ENCODE measurements at places on chromosomes 6 and 20. TPM values are rescaled to one million over a fixed set of nuclear protein-coding genes. Genes with fewer than 3 reads are reported as not detected.

MUC22 gene
- total RNA-seq = not detected

OXT gene
- total RNA-seq = not detected

DOP1A gene
- 27.8 TPM for total RNA-seq

HUS1B gene
- 0.71 TPM for total RNA-seq

PPP1R3D gene
- total RNA-seq = 9.5 TPM

OR2B6 gene
- not detected for total RNA-seq

SYCP2L gene
- total RNA-seq = 1.1 TPM

- H3K27me3 ChIP-seq = no peaks in the 10 kb centered on the region
- peaks cover 5% of the 10 kb centered on the region for H3K4me1 ChIP-seq
- no peak for DNase-seq
- H3K4me3 ChIP-seq = no peak overlapping the region
- peaks cover 35% of the 10 kb centered on the region for H3K36me3 ChIP-seq
Observed at GRCh38 chr20:33415948-33416347, 14.6 kb upstream of the CDK5RAP1 start.

DNA sequence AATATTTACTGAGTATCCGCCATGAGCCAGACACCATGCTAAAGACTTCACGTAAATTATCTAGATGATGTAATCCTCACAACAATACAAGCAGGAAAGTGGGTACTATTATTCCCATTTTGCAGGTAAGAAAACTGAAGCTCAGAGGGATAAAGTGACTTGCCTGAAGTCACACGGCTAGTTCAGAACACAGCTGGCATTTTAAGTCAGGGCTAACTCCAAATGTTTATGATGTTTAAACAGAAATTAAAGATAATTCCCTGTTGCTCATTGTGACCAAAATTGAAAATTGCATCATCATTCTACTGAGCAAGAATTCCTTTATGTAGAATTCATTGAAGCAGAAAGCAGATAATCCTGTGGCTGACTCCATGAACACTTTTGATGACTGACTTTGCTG, 71.3 kb upstream of the STXBP5 start:
- no peak for DNase-seq
- no peaks in the 10 kb centered on the region for H3K4me1 ChIP-seq
- H3K27me3 ChIP-seq = no peaks in the 10 kb centered on the region
- no peaks in the 10 kb centered on the region for H3K36me3 ChIP-seq
- H3K4me3 ChIP-seq = no peak overlapping the region
- H3K27ac ChIP-seq = no peak overlapping the region

DNA sequence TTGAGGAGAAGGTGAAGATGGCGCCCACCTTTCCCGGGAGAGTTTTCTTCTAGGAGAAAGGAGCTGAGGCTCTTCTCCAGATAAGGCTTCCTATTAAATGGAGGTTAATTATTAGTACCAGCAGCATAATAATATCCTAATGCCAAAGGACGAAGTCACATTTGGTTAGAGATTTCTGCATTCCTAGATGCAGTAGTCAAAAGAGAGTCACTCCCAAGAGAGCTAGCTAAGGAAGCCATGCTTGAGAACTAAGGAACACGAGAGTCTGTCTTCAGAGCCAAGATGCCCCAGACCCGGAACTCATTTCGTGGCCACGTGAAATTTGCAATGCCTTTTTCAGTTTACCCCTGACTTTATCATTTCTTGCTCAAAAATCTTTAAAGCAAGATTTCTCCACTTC, 132.7 kb downstream of the TSHZ2 start:
- no peaks in the 10 kb centered on the region for H3K36me3 ChIP-seq
- H3K27me3 ChIP-seq = no peaks in the 10 kb centered on the region
- H3K4me3 ChIP-seq = no peak overlapping the region
- H3K4me1 ChIP-seq = no peaks in the 10 kb centered on the region
- no peak overlapping the region for H3K27ac ChIP-seq

GRCh38 chr6:155578251-155578650, 122.6 kb upstream of the NOX3 start:
- no peak overlapping the region for H3K27ac ChIP-seq
- H3K4me1 ChIP-seq = no peaks in the 10 kb centered on the region
- DNase-seq = no peak
- no peaks in the 10 kb centered on the region for H3K27me3 ChIP-seq

GRCh38 chr6:170198298-170198697, 92.6 kb downstream of the DLL1 start:
- no peaks in the 10 kb centered on the region for H3K27me3 ChIP-seq
- no peak overlapping the region for H3K27ac ChIP-seq
- no peak for DNase-seq
- no peaks in the 10 kb centered on the region for H3K36me3 ChIP-seq
- no peak overlapping the region for H3K4me3 ChIP-seq
- H3K4me1 ChIP-seq = peaks cover 4% of the 10 kb centered on the region

DNA sequence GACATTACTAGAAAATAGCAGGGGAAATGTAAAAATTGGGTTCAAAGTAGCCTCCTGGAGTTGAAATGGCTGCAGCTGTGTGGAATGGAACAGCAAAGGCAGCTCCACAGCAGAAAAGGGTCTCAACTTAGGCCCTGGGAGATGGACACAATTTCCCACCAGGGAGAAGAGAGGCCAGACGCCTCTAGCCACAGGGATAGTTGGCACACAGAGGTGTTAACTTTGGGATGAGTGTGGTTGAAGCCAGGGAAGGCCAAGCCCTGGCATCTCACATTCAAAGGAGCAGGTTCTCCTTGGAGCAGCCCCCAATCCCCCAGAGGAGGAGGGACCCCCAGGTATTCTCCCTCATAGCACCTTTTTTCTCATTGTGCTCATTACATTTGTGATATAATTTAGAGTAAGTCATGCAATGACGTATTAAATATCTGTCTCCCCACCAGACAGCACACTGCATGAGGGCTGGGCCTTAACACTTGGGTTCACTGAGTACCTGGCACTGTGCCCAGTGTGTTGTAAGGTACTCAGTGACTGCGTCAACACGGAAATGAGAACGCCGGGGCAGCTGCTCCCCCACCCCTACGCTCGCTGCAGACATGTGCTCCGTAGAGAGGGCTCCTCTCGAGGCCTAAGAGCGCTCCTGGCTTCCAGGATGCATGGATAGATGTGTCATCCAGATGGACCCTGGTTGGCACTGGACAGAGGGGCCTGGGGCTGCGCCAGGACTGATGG, 76.0 kb upstream of the CD93 start:
- no peak overlapping the region for H3K27ac ChIP-seq
- no peak overlapping the region for H3K4me3 ChIP-seq
- no peaks in the 10 kb centered on the region for H3K36me3 ChIP-seq
- H3K4me1 ChIP-seq = peaks cover 24% of the 10 kb centered on the region
- peaks cover 4% of the 10 kb centered on the region for H3K27me3 ChIP-seq
- DNase-seq = peak; percentile 90

- peaks cover 21% of the 10 kb centered on the region for H3K4me1 ChIP-seq
- no peak overlapping the region for H3K4me3 ChIP-seq
- DNase-seq = no peak
- no peaks in the 10 kb centered on the region for H3K36me3 ChIP-seq
- H3K27me3 ChIP-seq = no peaks in the 10 kb centered on the region
Observed at GRCh38 chr6:158290659-158291058, 21.6 kb upstream of the TULP4 start.

GRCh38 chr6:145139140-145139850, 596.0 kb downstream of the EPM2A start:
- H3K27me3 ChIP-seq = no peaks in the 10 kb centered on the region
- H3K27ac ChIP-seq = no peak overlapping the region
- H3K4me1 ChIP-seq = no peaks in the 10 kb centered on the region
- DNase-seq = no peak
- H3K4me3 ChIP-seq = no peak overlapping the region

GRCh38 chr20:52207020-52207810, 15.6 kb upstream of the ZFP64 start:
- no peak overlapping the region for H3K27ac ChIP-seq
- H3K36me3 ChIP-seq = no peaks in the 10 kb centered on the region
- no peaks in the 10 kb centered on the region for H3K27me3 ChIP-seq
- H3K4me1 ChIP-seq = no peaks in the 10 kb centered on the region

GRCh38 chr20:52130406-52130805, 61.2 kb downstream of the ZFP64 start:
- H3K4me3 ChIP-seq = no peak overlapping the region
- H3K27me3 ChIP-seq = no peaks in the 10 kb centered on the region
- H3K36me3 ChIP-seq = no peaks in the 10 kb centered on the region
- no peaks in the 10 kb centered on the region for H3K4me1 ChIP-seq
- H3K27ac ChIP-seq = no peak overlapping the region

DNA sequence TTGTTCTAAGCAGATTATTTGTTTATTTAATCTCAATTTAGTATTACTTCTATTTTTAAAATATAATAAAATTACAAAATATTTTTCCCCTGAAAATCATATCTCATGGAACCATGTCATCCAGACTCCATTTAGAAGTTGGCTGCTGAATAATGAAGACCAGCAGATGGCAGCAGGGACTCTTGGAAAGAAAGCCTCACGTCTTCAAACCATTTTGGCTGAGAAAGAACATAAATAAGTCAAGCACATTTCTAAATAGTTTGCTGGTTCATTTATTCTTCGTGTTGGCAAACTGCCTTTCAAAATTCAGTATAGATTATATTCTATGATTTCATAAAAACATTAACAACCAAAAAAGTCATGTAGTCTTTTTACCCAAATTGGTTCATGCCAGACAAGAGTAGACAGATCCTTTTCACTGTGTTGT, 71.7 kb downstream of the RCAN2 start:
- H3K36me3 ChIP-seq = no peaks in the 10 kb centered on the region
- no peak overlapping the region for H3K27ac ChIP-seq
- no peaks in the 10 kb centered on the region for H3K4me1 ChIP-seq
- no peak overlapping the region for H3K4me3 ChIP-seq
- peak; percentile 66 for DNase-seq

DNA sequence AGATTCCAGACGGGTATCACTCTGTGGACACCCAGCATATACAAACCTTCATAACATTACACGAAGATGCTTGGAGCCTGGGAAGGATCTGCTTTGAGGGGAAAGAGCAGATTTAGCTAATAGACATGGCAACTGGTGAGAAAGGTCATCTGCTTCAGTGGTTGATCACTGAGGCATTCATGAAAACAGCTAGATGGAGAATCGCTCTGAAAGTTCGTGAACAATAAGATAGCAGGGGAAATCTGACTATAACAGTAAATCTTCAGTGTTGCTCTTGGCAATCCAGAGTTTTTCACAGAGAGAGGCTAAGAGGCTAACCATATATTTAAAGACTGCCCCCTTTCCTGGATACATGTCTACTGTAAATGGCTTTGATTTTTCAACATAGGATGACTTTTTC, 245.3 kb downstream of the FARS2 start:
- DNase-seq = no peak
- no peak overlapping the region for H3K4me3 ChIP-seq
- H3K27me3 ChIP-seq = no peaks in the 10 kb centered on the region
- no peaks in the 10 kb centered on the region for H3K36me3 ChIP-seq
- no peak overlapping the region for H3K27ac ChIP-seq

DNA sequence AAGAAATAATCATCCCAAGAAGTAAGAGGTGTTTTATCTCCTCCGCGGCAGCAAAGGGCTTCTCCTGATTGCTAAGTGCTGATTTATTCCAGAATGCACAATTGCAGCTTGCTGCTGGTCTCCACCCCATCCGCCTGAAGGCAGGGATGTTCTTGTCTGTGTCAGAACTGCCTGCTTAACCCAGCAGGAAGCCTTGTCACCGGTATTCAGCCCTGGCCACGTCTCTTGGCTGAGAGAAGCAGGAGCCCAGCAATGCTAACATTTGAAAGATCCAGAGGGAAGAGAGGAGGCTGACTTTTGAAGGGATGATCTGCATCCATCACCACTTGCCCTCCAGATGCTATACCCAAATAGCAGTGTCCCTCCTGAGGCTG, 4.2 kb downstream of the SCML4 start:
- no peaks in the 10 kb centered on the region for H3K27me3 ChIP-seq
- DNase-seq = no peak
- no peaks in the 10 kb centered on the region for H3K36me3 ChIP-seq
- H3K4me1 ChIP-seq = no peaks in the 10 kb centered on the region

DNA sequence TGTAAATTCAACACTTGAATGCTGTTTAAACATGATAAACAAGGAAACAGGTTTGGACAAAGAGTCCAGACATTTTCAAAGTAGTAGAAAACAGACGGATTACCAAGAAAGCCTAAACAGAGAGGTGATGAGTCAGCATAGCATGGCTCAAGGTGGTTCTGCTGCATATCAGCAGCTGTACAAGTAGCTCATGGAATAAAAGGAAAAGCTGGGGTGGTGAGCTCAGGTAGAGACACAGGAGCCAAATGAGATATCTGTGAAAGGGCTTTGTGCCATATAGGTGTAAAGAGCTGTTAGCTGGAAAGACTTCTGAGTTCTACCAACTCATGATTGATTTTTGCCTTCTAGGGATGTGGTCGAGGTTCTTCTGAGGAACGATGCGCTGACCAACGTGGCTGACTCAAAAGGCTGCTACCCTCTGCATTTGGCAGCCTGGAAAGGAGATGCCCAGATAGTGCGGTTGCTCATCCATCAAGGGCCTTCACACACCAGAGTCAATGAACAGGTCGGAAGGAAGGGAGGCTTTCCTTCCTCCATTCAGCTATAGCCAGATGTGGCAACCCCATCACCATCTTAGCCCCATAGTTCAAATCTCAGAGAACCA, 80.7 kb downstream of the ANKS1A start:
- H3K36me3 ChIP-seq = peaks cover 9% of the 10 kb centered on the region
- H3K27ac ChIP-seq = no peak overlapping the region
- H3K27me3 ChIP-seq = no peaks in the 10 kb centered on the region
- no peak overlapping the region for H3K4me3 ChIP-seq
- peaks cover 6% of the 10 kb centered on the region for H3K4me1 ChIP-seq
- no peak for DNase-seq

- no peak overlapping the region for H3K4me3 ChIP-seq
- DNase-seq = no peak
- no peak overlapping the region for H3K27ac ChIP-seq
- H3K4me1 ChIP-seq = no peaks in the 10 kb centered on the region
- no peaks in the 10 kb centered on the region for H3K27me3 ChIP-seq
Observed at GRCh38 chr20:18663932-18664331, 76.1 kb downstream of the DTD1 start.

DNA sequence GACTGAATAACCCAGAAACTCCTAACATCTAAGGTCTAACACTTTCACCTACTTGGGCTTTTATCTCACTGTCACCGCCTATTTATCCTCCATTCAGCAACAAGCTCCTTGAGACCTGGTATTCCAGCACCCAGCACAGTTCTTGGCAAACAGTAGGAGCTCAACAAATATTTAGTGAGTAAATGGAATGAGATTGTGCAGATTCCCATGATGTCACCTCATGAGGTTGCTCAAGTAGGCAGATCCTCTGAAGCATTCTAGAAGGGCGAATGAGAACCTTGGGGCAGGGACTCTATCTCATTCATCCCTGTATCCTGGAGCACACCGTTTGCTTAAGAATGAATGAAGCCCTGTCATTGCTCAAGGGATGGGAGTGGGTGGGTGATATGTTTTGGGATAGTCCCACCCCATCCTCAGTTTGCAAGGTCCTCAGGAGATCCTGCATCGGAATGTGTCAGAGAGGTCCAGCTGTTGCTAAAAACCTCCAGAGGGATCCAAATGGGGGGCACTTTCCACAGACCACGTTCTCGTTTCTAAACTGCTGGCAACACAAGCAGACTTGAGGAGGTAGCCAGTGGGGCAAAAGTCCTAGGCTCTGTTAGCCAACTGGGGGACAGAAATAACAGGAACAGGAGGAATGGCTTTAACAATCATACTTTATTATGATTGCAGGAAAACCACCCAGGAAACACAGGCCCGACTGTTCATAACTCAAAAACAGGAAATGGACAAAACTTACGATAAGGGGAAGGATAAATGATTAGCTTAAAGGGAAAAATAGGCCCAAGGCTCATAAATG, 42.0 kb downstream of the EDN1 start:
- peak overlapping the region; percentile 12 for H3K27ac ChIP-seq
- DNase-seq = no peak
- no peaks in the 10 kb centered on the region for H3K36me3 ChIP-seq
- H3K27me3 ChIP-seq = no peaks in the 10 kb centered on the region

GRCh38 chr6:167845856-167846255, 19.1 kb downstream of the AFDN start:
- no peak overlapping the region for H3K4me3 ChIP-seq
- H3K27ac ChIP-seq = no peak overlapping the region
- no peaks in the 10 kb centered on the region for H3K4me1 ChIP-seq
- no peaks in the 10 kb centered on the region for H3K27me3 ChIP-seq
